A172 (cell line): ENCODE measurements at places on chromosomes 2 and 18. TPM values are rescaled to one million over a fixed set of nuclear protein-coding genes. Genes with fewer than 3 reads are reported as not detected.
A peak's percentile ranks its signal among the peaks of the same experiment; 100 is the strongest.

DNA sequence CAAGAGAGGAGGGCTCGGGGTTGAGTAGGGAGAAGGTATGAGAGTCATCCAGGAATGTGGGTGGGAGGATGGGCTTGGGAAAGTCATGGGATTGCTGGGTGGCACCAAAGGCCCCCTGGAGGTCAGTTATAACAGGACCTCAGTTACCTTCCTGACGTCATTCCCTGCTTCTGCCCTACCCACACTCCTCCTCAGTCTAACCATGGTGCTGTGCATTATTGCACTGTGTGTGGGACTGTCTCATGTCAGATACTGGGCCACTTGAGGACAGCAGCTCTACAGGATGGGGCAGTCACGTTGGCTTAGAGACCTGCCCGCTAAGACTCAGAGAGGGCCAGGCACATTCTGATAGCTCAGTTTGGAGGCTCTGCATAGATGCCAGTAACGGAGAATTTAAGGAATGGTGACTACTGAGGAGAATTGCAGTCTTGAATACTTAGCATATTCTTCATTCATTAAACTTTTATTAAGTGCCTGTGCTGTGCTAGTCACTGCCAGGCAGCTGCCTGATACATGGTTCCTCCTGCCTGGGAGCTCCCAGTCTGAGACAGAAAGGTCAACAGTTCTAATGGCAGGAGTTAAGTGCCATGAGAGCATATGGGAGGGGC, 90.5 kb downstream of the LAMA3 start:
- DNase-seq: peak; percentile 63

PLCL1 gene
- not detected in 2 replicates for total RNA-seq

GRCh38 chr2:157874997-157875640, 1.0 kb downstream of the ACVR1 start:
- peak; percentile 62 for DNase-seq

- no peak for DNase-seq
Observed at GRCh38 chr2:195732574-195732973, 75.5 kb downstream of the SLC39A10 start.

C1QL2 gene
- total RNA-seq: not detected in 2 replicates

THSD7B gene
- 0.02 TPM in 1 of 2 replicates, not detected in the other for total RNA-seq

SPEG gene
- 30.0 and 32.9 TPM in 2 replicates for total RNA-seq

- no peak for DNase-seq
Observed at GRCh38 chr2:47218066-47218581, 63.0 kb upstream of the STPG4 start.
